ENCODE measurements at places on chromosomes 2 and 18.

DNA sequence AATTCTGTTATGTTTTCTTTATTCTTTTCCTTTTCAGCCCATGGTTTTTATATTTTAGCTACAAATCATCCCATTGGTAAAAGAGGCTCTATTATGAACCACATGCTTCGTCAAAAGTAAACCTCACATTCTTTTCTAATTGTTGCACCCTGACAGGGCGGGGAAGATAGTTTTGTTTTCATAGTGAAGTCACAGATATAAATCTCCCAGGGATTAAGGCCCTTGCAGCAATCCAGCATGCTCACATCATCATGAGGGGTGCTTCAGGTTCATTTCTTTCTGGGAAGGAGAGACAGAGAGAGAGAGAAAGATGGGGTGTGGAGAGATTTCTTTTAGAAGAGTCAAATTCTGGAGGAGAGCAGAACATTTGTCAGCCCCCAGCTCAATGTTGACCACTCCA lies 124.5 kb upstream of the CDC42EP3 start:
- no peak for DNase-seq

- no peak for DNase-seq
Measured at GRCh38 chr2:146212602-146213001, 1632.2 kb upstream of the ACVR2A start.

- DNase-seq = no peak
Measured at GRCh38 chr2:241546771-241547498, 11.6 kb upstream of the BOK start.

DNA sequence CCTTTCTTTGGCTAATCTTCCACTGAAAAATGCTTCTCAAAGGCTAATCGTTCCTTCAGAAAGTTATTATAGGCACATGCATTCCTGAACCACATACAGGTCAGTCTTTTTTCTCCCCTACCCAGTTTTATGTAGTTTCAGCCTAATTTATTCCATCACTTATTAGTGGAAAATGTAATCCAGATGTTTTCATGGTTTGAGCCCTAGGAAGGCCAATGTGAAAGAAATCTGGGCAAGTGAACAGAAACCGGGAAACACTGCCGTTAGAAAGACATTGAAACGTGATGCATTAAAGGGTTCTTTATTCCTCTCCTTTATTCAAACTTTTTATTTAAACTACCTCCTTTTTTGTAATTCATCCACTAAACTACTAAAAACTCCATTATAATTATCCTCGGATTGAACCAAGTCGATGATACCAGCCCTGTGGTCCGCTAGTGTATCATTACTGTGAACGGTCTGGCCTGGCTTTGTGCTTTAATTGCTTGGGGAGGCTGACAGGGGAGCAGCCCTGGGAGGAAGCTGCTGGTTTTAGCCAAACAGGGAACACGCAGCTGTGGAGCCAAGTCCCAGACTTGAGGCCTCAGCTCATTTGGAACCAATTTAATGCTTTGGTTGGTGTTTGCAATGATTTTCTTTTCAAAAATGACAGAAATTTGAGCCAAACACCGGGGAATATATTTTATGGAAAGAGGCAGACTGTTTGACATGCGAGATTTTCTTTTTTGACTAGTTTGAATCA lies 149.2 kb downstream of the ARHGAP28 start:
- no peak for DNase-seq

- DNase-seq = no peak
Measured at GRCh38 chr2:219527076-219527394, 12.8 kb downstream of the ASIC4 start.

DNA sequence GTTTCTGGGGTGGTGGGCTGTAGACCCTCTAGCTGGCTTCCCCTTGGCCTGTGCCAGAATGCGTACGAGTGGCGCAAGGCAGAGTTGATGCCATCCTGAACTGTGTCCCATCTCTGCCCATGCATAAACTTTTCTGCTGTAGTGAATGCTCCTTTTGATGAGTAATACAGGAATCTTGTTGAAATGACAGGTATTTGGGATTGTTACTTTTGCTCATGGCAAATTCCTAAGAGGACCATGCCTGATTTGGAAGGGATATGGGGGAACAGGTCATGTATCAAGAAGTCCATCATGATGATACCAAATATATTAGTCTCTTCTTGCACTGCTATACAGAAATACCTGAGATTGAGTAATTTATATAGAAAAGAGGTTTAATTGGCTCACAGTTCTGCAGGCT lies 648.0 kb downstream of the SLC4A3 start:
- DNase-seq = no peak

DNA sequence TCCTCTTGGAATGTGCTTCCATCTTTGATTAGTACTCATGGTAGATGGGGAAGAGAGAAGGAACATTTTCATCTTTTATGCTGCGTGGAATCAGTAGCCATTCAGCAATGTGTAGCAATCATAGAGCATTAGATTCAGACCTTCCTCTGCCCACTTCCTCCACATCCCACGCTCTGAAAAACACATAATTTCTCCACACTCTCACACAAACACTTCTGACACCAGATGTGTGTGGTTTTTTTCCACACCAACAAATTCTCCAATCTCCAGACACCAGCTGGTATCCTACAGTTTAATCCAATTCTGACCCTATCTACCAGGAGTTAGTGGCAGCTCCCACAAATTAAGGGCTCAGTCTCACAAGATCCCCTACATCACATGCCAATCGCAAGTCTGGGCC lies 103.3 kb downstream of the AOX1 start:
- DNase-seq = no peak

DNA sequence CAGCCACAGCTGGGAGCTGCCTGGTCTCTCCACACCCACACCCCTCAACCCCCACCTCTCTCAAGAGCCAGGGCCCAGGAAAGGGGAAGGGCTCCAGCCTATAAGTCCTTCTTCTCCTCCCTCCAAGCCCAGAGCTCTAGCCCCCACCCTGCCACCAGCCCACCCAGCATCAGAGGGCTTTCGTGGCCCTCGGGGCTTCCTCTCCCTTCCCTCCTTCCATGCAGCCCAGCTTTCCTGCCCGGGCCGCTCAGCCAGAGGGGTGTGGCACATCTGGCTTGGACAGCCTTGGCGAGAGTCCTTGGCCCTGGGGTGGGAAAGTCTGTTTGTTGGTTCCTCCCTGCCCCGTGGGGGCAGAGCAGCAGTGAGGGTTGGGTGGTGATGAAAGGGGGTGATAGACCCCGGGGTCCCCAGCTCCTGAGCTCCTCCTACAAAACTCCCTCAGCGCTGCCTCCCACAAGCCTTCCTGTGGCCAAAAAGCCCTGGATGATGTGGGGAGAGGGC lies 7.0 kb downstream of the TNS1 start:
- DNase-seq = no peak

DNA sequence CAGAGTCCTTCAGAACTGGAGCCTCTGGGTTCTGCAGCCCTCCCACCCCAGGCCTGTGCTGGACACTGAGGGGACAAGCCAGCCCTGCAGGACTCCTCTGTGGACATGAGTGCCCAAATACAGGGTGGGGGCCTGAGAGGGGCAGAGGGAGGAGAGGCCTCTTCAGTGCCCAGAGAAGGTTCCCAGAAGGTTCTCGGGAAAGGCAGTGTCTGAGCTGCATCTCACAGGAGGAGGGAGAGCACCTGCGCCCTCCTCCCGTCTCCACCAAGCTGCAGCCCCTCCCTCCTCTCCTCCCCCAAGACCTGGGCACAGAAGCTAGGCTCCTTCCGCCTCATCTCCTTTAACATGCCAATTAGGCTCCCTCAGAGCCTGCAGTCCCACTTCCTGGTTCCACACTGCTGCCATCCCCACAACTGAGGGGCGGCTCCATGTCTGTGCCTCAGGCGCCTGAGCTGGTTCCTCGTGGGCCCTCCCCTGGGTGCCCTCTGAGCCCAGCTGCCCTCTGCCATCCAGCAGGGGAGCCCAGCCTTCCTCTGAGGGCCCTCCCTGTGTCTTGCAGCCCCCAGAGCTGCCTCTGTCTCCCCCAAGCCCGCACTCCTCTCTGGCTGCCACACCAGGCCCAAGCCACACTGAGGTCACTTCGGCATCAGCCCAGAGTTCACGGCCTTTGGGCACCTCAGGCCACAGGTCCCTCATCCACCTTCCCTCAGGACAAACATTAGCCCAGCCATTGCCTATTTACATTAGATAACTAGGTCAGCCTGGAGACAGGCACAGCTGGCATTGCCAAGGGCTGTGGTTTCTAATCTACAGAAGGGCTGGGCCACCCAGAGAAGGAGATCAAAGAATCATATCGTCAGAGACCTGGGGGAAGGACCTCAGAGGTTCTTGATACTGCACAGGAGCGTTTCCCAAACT lies 28.9 kb downstream of the KCNK3 start:
- DNase-seq = no peak

DNA sequence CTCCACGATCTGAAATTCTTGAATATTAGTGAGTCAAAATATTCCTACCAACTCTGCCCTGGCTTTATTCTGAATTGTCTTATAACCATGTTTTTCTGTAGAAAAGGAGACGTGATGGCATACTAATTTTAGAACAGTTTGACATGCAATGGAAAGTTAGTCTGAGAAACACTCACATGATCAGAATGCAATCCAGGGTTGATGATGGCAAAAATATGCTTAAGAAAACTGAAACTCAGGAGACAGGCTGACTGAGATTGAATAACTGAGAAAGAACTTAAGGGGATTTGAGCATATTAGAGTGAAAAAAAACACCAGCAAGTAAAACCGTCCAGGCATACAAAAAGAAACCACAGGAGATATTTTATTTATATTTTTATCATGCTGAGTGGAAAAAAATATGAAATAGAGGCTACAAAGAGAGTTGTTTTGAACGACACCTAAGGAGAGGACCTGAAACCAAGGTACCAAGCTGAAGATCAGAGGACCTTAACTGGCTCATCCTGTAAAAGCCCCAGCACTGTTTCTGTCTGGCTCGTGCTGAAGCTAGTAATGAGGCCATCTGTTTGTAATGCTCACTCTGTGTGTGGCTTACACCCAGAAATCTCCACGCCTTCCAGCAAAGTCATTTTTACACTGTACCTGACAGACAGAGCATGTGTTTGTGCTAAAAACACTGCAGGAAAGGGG lies 437.2 kb upstream of the PKDCC start:
- no peak for DNase-seq

GRCh38 chr2:207479198-207479785 lies 50.5 kb upstream of the CREB1 start:
- DNase-seq = no peak

Measured in stimulated activated CD8-positive, alpha-beta memory T cell treated with anti-CD3 and anti-CD28 coated beads, Interleukin-15, amount 100 ng/mL, for 4 hours (primary cell).